Amniotic stem cell (primary cell): ENCODE measurements at places on chromosomes 16 and 17.

- DNase-seq = peak; percentile 41
These were observed 662 bp downstream of the WIPF2 start for GRCh38 chr17:40219594-40220338.

DNA sequence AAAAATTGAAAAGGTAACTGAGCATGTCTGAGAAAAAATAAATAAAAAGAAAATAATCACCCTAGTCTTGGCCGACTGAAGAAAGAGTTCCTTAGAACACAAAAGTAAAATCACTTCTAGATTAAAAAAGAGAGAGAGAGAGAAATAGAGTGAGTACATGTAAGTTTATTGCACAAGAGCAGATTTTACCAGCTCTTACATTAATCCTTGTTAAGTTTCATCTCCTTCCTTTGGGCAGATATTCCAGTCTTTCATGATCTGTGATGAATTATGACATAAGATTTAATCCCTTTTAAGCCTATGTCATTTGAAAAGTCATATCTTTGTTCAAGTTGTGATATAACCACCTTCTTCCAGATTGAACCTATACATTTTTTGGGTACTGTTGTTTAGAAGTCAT, 54.8 kb downstream of the NFAT5 start:
- DNase-seq = no peak

DNA sequence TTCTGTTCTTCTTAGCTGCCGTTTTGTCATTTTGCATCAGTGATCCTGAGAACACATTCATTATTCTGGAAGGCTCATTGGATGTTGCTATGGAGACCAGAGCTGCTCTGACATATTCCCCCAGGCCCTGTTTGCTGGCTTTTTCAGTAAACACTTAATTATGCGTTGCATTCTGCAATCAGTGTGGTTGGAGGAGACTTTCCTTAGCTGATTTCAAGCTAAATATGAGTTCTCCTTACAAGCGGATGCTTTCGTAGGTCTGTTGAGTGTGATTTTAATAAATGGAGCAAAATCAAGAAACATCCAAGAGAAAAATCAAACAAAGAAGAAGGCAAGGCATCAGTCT, 38.2 kb upstream of the NUDT7 start:
- no peak for DNase-seq

GRCh38 chr16:72191551-72191950, 19.6 kb upstream of the PMFBP1 start:
- DNase-seq = no peak

DNA sequence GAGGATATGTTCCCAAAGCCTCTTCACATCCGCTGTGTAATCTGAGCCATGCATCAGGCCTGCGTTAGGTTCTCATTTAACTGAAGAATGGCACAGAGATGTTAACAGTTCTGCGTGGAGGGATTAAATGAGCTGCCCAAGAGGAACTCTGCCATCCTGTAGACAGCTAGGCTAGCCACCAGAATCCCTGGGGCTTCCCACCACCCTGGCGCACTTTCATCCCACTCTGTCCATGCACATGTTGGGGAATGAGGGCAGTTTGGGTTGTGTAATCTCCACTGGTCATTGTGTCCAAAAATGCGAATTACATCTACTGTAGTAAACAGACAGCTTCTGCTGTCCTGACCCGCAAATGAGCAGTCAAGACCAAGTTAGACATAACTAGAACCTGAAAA, 1.0 kb upstream of the GLG1 start:
- no peak for DNase-seq

- no peak for DNase-seq
These were observed 300.0 kb downstream of the SNX29 start for GRCh38 chr16:12276576-12276975.

DNA sequence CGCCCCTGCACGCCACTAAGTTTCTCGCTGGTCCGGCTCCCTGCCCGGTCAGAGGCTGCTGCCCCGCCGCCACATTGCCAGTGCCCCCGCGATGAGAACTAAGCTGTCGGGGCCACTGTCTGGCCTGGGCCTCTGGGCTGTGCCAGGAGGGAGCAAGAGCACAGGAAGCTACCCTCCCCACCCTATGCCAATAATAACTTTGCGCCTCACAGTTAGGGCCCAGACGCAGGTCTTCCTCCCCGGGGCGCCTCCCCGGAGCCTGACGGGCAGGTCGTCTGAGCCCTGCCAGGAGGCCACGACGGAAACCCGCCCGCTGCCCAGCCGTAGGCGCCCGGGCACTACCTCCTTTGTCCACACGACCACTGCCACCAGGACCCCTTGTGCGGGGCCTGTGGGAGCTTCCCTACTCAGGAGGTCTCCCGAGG, 1.5 kb downstream of the ZFPM1 start:
- no peak for DNase-seq

DNA sequence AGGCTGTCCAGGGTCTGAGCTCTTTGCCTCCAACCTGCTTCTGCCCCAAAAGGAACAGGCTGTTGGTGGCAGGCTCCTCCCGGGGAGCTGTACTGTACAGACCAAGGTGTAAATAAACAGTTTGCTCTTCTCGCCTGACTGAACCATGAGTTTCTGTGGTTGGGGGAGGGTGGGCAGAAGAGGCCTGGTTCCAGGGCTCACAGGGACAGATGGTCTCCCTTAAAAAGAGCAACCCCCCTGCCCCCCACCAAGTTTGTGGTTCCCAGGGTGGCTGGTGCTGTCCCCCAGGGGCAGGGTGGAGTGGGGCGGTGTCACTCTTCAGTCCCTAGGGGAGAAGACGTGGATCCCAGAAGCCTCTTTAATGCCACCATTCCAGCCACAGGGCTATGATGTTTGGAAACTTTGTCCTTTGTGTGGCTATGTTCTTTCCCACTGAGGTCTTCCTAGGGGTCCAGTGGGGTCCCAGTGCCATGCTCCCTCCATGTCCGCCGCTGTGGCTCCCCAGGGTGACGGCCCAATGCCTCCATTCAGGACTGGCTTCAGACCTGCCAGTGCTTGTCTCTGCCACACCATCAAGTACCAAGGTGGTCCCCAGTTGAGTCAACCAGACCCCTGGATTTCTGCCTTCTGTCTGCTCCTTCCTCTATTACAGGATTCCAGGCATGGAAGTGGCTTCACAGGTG, 146.7 kb downstream of the RAB11FIP4 start:
- DNase-seq = no peak

DNA sequence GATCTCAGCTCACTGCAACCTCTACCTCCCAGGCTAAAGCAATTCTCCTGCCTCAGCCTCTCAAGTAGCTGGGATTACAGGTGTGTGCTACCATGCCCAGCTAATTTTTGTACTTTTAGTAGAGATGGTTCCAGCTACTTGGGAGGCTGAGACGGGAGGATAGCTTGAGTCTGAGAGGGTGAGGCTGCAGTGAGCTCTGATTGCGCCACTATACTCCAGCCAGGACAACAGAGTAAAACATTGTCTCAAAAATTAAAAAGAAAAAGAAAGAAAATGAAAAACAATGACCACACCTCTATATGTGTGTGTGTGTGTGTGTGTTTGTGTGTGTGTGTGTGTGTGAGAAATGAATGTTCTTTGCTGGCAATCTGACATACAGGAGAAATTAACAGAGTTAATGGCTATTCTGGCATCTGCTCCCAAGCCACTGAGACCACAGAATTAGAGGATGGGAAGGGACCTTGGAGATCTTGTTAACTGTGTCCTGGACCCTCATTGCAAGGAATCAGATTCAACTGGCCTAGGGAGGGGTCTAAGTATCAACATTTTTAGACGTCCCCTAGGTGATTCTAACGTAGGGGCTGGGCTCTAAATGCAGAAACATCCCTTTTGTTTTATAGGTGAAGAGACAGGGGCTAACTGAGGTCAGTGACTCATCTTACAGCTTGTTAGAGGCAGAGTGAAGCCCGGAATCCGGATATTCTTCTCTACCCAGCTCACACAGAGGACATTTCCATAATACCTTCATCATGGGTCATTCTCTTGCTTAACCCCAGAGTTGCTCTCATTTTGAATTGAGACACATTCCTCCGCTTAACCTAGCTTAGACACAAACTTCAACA, 16.4 kb upstream of the MARCHF10 start:
- DNase-seq = no peak

DNA sequence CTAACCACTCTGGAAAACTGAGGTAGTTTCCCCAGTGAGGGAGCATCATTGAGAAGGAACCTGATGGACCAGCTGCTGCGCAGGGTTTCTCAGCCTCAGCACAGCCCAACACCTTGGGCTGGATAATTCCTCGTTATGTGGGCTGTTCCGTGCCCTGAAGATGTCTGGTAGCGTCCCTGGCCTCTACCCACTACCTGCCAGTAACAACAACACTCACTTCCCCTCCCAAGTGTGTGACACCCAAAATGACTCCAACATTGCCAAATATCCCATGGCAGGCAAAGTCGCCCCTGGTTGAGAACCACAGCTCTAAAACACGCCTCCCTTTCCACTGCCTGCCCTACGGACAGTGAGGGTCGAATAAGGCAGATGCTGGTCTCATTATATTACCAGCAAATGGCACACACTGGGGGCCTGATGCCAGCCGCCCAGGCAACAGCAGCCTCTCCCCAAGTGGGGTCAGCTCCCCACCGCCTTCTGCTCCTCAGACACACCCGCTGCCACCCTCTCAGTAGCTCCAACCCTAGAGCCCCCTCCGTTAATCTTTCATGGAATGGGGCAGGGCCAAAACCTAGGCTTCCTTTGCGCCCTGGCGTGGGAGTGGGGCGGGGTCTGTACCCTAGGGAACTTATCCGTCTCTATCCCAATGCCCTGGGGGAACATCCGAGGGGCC, 1.0 kb downstream of the RHBDF2 start:
- no peak for DNase-seq

GRCh38 chr16:87634411-87634810, 32.1 kb downstream of the JPH3 start:
- no peak for DNase-seq

DNA sequence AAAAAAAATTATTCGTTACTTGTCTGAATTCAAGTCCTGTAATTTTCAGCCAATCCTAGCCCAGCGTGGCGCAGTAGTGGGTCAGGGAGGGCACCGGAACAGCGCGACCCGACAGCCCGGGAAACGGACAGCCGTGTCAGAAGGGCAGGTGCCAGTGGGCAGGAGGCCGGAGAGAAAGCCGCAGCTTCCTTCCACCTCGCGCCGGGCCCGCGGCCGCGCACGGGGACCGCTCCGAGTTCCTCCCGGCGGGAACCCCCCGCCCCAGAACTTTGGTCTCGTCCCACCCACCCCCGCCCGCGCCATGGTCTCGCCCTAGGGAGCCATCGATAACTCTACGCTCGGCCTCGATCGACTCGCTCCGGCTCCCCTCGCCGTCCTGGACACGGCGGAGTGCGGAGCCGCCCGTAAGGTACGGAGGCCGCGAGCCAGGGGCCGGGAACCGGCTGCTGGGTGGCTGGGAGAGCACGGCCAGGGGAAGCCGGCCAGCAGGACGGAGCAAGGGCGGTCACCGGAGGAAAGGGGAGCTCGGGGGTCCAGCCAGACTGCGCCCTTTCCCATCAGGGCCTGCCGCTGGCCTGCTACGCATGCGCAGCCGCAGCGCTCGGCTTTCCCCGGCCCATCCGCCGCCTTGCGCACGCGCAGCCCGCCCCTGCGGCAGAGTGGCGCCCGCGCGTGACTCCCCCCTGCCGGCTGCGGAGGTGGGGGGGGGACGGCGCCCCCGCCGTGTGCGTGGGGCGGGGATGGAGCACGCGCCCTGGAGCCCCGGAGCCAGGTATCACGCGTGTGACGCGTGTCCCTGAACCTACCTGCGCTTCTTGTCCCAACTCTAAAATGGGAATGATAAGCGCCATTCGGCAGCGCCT, at the start of gene MLST8:
TSS of gene MLST8 (plus strand) at position 351 of the 863 bp plus-strand sequence. CDS start 632 bp downstream, outside the sequence.
- peak; percentile 81 for DNase-seq

GRCh38 chr17:61757168-61757567, 106.2 kb downstream of the BRIP1 start:
- no peak for DNase-seq

- no peak for DNase-seq
These were observed 1.4 kb downstream of the APRT start for GRCh38 chr16:88810166-88810911.

- DNase-seq = peak; percentile 96
These were observed 31.9 kb downstream of the NMT1 start for GRCh38 chr17:45092911-45093430.

DNA sequence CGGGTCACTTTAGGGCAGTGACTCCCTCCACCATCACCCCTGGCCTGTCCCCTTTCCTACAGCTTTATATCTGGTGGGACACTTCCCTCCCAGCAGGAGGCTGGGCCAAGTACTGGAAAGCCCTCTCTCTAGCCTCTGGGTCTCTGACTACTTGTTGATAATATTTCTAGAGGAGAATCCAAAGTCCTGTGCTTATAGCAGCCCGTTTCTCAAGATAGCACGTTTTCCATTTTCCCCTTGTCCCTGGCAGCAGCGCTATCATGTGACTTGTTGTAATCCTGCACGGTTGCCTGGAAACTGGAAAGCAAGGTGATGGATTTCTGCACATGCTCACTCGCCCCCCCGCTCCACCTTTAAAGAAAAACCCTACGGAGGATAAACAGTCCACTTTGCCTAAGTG, 3.3 kb upstream of the AXIN2 start:
- no peak for DNase-seq

- DNase-seq = no peak
These were observed 109.8 kb downstream of the CDK5R1 start for GRCh38 chr17:32596628-32597027.

DNA sequence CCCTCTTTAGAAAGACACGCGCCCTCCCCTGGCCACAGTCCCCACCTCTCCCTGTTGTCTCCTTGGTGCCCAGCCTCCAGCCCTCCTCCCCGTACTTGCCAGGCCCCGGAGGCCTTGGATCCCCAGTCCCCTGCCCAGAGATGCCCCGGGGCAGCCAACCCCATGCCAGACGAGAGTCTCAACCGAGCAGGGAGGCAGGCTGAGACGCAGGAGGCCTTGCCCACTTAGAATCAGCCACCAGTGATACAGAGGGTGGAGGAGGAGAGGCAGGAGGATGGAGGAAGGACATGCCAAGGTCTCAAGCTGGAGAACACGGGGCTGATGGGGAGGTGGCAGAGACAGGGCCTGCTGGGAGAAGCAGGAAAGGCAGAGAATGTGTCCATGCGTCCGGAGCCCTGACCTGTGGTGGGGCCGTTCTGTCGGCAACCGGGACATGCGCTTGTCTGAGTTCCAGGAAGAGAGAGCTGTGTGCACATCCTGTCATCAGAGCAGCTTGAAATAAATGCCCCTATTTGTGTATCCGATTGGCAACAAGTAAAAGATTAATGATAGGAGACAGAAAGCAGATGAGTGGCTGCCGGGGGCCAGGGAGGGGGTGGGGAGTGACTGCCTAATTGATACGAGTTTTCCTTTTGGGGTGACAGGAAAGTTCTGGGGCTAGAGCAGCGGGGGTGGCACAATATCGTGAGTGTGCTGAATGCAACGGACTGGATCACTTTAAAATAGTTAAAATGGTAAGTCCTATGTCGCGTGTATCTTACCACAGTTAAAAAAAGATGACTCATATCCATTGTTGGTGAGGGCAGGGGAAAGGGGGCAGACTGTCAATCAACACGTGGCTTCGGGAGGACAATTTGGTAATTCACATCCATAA, 44.7 kb upstream of the MEAK7 start:
- no peak for DNase-seq
